ENCODE measurements at places on chromosomes 3 and 15. TPM values are rescaled to one million over a fixed set of nuclear protein-coding genes. Genes with fewer than 3 reads are reported as not detected.

The GABRG3 gene
- 0.18 TPM for total RNA-seq

The ZNF106 gene
- total RNA-seq: 303 TPM

The SSUH2 gene
- 1.1 TPM for total RNA-seq

The ZDHHC19 gene
- not detected for total RNA-seq

The VILL gene
- total RNA-seq: 7.2 TPM

The MASP1 gene
- 8.2 TPM for total RNA-seq

The GOLGA8N gene
- 9.2 TPM for total RNA-seq

The GOLGA8G gene
- total RNA-seq: not detected

The PEX11A gene
- 7.1 TPM for total RNA-seq

The PTPN23 gene
- total RNA-seq: 13.7 TPM

The DNAJB11 gene
- 30.3 TPM for total RNA-seq

The ITIH4 gene
- 17.7 TPM for total RNA-seq
